ENCODE measurements at places on chromosomes 7 and 10. TPM values are rescaled to one million over a fixed set of nuclear protein-coding genes. Genes with fewer than 3 reads are reported as not detected.

STEAP2 gene
- polyA plus RNA-seq = 8.7 TPM

SRGN gene
- 205 TPM for polyA plus RNA-seq

FAM237B gene
- not detected for polyA plus RNA-seq

MUC12 gene
- 2.1 TPM for polyA plus RNA-seq

KEL gene
- polyA plus RNA-seq = 0.18 TPM

DYNC1I1 gene
- 34.4 TPM for polyA plus RNA-seq

GDF2 gene
- polyA plus RNA-seq = not detected

ADAM12 gene
- 2.1 TPM for polyA plus RNA-seq

POLR2J2 gene
- 0.48 TPM for polyA plus RNA-seq

LIPN gene
- 0.06 TPM for polyA plus RNA-seq

NPC1L1 gene
- polyA plus RNA-seq = 0.25 TPM

CALHM1 gene
- not detected for polyA plus RNA-seq

FXYD4 gene
- not detected for polyA plus RNA-seq

ZSWIM8 gene
- polyA plus RNA-seq = 110 TPM

ST8SIA6 gene
- 0.79 TPM for polyA plus RNA-seq

SYT15B gene
- 6.7 TPM for polyA plus RNA-seq

GPR22 gene
- 0.10 TPM for polyA plus RNA-seq

NRBF2 gene
- 16.8 TPM for polyA plus RNA-seq

LANCL2 gene
- 7.5 TPM for polyA plus RNA-seq

ACSL5 gene
- polyA plus RNA-seq = 20.2 TPM

PDE6C gene
- polyA plus RNA-seq = 0.06 TPM

GIMAP1 gene
- polyA plus RNA-seq = 8.0 TPM

TMEM229A gene
- polyA plus RNA-seq = 0.73 TPM

CPN1 gene
- polyA plus RNA-seq = 0.05 TPM

MOGAT3 gene
- polyA plus RNA-seq = not detected

GJD4 gene
- not detected for polyA plus RNA-seq

NYAP1 gene
- 1.5 TPM for polyA plus RNA-seq

ZCCHC24 gene
- 98.2 TPM for polyA plus RNA-seq

FAM24B gene
- polyA plus RNA-seq = 1.8 TPM

HECW1 gene
- polyA plus RNA-seq = 1.2 TPM

AKR1C8 gene
- not detected for polyA plus RNA-seq

SLF2 gene
- polyA plus RNA-seq = 13.9 TPM

TPK1 gene
- 5.7 TPM for polyA plus RNA-seq

HOXA10 gene
- 44.9 TPM for polyA plus RNA-seq

XRCC2 gene
- 0.33 TPM for polyA plus RNA-seq

SLC39A12 gene
- polyA plus RNA-seq = 0.04 TPM

SPDYE2B gene
- polyA plus RNA-seq = not detected

FGL2 gene
- 106 TPM for polyA plus RNA-seq

GNGT1 gene
- polyA plus RNA-seq = not detected
